Cerebellar cortex (tissue), 1 donor: ENCODE measurements at places on chromosomes 1 and 21.

DNA sequence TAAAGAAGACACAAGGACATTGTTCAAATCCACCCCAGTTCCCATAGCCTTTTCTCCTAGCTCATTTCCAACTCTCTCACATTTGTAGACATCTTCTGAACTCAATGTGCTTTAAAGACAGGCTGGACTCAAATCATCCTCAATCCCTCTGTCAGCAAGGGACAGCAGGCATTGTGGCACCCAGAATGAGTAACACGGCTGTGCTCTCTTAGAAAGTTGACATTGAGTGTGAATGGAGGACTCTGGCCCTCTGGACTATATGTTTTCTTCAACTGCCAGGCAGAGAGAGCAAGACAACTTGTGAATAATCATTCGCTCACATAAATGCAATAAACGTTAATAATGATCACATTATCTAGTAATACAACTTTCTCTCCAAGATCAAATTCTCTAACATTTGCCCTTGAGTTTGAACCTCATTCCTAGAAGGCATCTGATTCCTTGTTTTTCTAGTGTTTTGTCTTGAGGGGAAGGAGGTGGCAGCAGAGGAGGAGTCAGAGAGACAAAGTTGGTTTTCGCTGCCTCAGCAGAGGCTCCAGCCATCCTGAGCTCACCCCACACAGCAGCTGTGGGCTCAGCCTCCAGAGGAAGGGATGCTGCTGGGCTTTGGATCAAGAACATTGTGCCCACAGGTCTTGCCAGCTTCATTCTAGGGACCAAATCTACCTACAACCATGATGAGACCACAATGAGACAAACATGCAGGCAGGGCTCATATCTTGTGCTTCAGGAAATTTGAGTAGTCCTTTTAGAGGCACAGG, 85.1 kb downstream of the BCAR3 start:
- no peak for DNase-seq

- DNase-seq, result no peak
Measured at GRCh38 chr1:183632114-183632513, 3.5 kb downstream of the ARPC5 start.

DNA sequence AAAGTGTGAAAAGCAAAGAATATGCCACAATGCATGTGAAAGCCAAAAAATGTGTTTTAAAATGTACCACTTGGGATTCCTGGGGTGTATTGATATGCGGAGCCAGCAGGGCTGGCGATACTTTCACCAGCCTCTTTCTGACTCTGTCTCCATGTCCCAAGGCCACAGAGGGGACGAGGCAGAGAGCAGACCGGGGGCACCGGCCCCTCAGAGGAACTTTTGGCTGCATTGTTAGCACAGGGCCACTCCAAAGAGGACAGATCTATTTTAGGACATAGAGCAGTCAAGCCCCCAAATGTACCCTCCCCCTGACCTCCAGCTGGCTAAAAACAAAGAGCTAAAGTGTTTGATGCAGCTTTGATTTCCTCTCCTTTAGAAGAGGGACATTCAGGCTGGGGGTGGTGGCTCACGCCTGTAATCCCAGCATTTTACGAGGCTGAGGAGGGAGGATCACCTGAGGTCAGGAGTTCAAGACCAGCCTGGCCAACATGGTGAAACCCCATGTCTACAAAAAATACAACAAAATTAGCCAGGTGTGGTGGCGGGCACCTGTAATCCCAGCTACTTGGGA, 25.6 kb upstream of the ZNF436 start:
- DNase-seq, result no peak

GRCh38 chr1:236332092-236332758, 50.5 kb upstream of the ERO1B start:
- no peak for DNase-seq

- no peak for DNase-seq
Measured at GRCh38 chr1:150385537-150386445, 21.8 kb downstream of the RPRD2 start.

DNA sequence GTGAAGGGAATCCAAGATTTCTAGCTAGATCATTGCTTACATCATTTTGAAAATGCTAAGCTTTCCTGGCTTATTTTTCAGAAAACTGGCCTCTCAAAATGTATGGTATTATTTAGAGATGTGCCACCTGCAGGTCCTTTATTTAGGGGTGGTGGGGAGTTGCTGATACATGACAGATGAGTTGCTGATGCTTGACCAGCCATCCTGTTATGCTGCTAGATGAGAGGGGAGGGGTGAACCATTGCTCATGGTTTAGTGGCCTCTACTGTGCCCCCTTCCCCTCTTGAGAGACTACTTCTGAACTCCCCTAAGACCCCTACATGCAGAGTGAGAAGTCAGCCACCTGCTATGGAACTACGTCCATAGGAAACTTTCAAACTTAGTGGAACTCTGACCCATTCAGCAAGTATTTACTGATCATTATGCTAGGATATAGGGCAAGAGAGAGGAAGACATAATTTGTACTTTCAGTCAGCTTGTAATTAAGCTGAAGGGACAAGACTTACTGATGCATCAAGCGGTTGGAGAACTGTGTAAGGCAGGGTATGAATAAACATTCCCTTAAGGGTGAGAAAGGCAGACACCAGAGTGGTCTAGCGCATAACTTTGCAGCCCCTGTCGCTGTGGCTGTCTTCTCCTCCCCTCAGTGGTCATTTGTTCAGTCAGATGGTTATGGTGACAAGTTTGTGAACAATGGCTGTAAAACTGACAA, 34.6 kb downstream of the SLAMF6 start:
- no peak for DNase-seq

GRCh38 chr21:44726826-44727225, 15.5 kb upstream of the TSPEAR start:
- DNase-seq, result no peak

- DNase-seq, result no peak
Measured at GRCh38 chr1:157697781-157698569, 2.6 kb downstream of the FCRL3 start.

DNA sequence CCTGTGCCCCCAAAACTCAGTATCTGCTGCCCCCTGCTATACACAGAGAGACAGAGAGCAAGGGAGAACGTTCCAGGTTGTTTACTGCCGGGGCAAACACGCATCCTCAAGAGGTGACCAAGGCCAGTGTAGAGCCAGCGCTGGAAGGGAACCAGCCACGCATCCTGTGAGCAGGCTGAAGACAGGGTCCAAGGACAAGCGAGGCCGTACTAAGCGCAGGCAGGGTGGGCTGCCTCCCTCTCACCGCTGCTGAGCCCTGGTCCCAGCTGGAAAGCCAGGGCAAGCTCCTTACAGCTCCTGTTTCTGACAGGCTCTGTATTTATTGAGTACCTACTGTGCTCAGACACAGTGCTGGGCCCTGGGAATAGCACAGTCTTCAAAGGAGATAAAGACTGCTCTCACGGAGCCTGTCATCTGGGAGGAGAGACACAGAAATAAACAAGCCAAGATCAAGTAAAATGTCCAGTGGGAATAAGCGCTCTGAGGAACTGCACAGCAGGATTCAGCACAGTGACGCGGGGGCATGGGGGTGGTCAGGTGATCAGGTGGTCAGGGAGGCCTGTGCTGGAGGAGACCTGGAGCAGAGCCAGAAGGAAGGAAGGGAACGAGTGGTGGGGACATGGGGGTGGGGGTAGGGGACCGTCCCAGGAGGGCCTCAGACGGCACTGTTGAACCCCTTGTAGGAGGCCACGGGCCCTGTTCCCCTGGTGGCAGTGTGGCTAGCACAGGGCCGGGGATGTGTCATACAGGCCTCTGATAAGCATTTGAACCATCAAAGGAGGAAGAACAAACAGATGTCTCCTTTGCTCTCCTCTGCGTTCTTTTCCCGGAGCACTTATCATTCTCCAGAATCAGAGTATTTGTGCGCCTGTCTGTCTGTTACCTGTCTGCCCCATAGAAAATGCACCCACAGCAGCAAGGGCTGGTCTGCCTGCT, 37.8 kb upstream of the EFHD2 start:
- DNase-seq, result no peak

DNA sequence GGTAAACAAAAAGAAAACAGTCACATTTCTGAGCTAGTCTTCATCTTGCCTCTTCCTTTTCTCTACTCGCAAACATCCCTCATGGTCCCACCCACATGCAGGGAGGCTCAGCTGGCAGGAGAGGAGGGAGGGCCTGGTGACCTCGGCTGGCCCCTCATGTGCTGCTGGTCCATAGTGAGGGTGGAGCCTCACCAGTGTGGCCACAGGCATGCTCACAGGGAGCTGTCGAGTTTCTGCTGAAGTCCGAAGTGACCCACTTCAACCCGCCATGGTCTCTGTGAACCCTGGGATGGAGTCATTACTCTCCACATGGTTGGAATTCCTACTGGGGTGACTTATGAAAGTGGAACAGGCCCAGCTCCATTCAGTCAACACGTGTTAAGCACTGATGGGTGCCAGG, 253.4 kb downstream of the RHOU start:
- no peak for DNase-seq
